ENCODE measurements at places on chromosomes 7 and 10. TPM values are rescaled to one million over a fixed set of nuclear protein-coding genes. Genes with fewer than 3 reads are reported as not detected.

The TLX1 gene
- not detected for total RNA-seq

The SAP25 gene
- 0.25 TPM for total RNA-seq

The MRPL32 gene
- 29.5 TPM for total RNA-seq

The SPDYE16 gene
- total RNA-seq: 0.25 TPM

The TSC22D4 gene
- 8.4 TPM for total RNA-seq

The TSPAN33 gene
- total RNA-seq: 3.9 TPM

The PTER gene
- 1.7 TPM for total RNA-seq

The IRF5 gene
- 1.5 TPM for total RNA-seq

The NAT16 gene
- 2.2 TPM for total RNA-seq

The SMKR1 gene
- 2.2 TPM for total RNA-seq

The SPDYE9 gene
- total RNA-seq: 0.49 TPM

The COL1A2 gene
- 107 TPM for total RNA-seq

The AUTS2 gene
- 88.8 TPM for total RNA-seq

The CHAT gene
- total RNA-seq: not detected

The FFAR4 gene
- total RNA-seq: not detected

The ASB10 gene
- not detected for total RNA-seq

The ARPC1A gene
- 70.1 TPM for total RNA-seq

The CDHR3 gene
- total RNA-seq: 11.6 TPM
